Hindlimb muscle (tissue), 1 donor: ENCODE measurements at places on chromosomes 5 and 9.

DNA sequence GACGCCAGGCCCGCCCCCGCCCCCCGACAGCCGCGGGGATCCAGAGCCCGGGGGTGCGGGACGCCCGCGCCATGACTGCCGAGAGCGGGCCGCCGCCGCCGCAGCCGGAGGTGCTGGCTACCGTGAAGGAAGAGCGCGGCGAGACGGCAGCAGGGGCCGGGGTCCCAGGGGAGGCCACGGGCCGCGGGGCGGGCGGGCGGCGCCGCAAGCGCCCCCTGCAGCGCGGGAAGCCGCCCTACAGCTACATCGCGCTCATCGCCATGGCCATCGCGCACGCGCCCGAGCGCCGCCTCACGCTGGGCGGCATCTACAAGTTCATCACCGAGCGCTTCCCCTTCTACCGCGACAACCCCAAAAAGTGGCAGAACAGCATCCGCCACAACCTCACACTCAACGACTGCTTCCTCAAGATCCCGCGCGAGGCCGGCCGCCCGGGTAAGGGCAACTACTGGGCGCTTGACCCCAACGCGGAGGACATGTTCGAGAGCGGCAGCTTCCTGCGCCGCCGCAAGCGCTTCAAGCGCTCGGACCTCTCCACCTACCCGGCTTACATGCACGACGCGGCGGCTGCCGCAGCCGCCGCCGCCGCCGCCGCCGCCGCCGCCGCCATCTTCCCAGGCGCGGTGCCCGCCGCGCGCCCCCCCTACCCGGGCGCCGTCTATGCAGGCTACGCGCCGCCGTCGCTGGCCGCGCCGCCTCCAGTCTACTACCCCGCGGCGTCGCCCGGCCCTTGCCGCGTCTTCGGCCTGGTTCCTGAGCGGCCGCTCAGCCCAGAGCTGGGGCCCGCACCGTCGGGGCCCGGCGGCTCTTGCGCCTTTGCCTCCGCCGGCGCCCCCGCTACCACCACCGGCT is 1.0 kb downstream of the FOXE1 start:
- DNase-seq = peak; percentile 21

DNA sequence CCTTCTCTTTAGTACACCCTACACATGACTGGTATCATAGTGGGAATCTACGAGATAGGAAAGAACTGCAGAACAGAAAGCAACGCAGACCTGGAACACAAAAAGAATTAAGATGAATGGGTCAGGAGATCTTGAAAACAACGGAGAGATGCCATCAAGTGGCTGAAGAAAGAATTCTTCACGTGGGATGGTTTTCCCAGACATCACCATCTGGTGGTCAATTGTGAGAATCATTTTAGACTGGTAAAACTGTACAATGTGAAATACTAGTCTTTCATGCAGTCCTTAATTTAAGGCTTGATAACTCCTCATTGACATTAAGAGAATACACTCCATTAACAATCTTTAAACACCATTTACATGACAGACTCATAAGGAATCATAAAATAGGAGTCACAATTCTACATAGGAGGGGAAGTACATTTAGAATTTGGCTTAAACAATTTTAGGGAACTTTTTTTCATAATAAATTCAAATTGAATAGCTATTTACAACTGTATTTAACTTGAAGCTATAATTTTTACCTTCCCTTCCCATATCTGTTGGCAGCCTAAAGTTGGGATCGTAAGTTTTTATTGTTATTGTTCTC is 128.4 kb upstream of the TRPM3 start:
- DNase-seq = peak; percentile 55

GRCh38 chr9:107025260-107026035 is 162.5 kb downstream of the ZNF462 start:
- no peak for DNase-seq

- no peak for DNase-seq
Measured at GRCh38 chr5:81553567-81554212, 159.8 kb upstream of the ACOT12 start.

- no peak for DNase-seq
Measured at GRCh38 chr5:173501271-173501670, 115.2 kb downstream of the BOD1 start.

DNA sequence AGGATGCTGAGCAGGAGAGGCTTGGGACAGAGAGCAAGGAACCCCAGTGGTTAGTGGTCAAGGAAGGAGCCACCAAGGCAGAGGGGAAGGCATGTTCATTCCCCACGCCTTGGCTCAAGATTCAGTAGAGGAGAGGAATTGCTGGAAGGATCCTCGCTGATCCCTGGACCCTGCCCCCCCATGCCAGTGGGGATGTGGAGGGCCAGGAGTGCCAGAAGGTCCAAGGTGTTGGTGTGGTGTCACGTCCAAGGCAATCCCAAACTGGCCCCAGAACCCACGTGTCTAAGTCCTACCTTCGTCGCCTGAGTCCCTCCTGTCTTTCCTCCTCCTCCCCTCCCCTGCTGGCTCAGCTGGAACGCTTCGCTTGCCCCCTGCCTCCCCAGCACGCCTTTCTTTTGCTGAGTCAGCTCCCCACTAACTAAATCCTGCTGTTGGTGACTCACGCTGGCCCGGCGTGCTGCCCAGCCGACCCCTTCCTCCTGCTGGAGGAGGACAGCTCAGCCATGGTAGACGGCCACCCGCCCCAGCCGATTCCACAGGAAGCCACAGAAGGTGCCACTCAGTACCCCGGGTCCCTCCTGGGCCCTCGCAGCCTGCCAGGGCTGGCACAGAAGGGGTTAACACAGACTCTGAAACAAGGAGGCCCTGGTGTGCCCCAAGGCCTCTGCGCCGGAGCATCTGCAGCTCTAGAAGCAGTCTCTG is 37.6 kb upstream of the ORM1 start:
- DNase-seq = peak; percentile 79

DNA sequence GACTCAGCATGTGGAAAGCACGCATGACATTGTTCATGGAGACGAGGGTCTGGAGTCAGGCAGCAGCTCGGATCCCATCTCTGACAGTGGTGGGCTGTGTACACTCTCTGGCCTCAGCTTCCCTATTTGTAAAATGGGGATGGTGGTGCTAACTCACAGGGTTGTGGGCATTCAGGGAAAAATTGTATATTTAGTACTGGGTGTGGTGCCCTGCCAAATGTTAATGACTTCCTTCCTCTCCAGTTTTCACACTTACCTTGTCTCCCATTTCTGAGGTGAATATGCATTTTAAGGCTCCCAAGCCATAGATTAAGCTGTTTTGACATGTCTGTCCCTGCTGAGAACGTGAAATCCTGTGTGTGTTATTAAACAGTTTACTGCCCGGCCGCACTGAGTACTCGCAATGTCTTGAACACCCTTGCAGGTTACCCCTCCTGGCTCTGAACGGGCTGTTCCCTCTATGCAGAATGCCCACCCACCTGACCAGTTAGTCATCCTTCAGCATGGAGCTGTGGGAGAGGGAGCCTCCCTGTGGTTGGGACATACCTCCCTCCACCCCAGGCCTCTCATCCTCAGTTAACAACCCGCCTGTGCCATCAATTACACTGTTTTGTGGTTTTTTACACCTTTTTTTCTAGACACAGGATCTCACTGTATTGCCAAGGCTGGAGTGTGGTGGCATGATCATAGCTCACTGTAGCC is 25.8 kb downstream of the TJP2 start:
- DNase-seq = no peak

- DNase-seq = no peak
Measured at GRCh38 chr5:133063965-133064364, 12.2 kb downstream of the HSPA4 start.

- no peak for DNase-seq
Measured at GRCh38 chr9:136399176-136400037, 563 bp downstream of the SNAPC4 start.

- no peak for DNase-seq
Measured at GRCh38 chr5:39273314-39273954, 54.1 kb upstream of the FYB1 start.

DNA sequence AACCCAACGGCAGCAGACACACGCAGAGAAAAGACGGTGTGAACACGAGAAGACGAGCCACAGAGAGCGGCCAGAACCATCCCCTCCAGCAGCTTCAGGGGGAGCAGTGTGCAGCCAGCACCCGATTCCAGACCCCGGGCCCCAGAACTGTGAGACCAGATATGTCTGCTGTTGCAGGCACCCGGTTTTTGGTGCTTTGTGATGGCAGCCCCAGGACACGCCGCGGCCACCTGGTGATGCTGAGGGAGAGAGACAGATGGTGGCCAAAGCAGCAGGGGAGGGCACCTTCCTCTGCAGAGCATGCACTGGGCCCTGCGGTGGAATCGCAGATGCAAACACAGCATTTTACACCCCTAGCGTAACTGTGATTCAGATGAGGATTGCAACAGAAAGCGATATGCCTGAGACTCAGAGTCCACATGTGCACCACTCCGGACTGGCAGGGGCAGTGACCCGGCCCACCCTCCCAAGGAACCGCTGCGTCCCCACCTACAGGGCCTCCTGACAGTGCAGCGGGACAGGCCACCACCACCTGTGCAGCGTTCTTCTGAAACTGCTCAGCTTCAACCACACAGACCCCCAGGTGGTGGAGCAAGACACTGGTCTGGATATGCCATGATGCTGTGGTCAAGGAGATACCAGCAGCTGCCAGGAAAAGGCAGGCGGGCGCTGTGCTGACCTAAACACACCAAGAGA is 24.0 kb downstream of the ZDHHC11B start:
- no peak for DNase-seq
